ENCODE measurements at places on chromosomes 11 and 22.

DNA sequence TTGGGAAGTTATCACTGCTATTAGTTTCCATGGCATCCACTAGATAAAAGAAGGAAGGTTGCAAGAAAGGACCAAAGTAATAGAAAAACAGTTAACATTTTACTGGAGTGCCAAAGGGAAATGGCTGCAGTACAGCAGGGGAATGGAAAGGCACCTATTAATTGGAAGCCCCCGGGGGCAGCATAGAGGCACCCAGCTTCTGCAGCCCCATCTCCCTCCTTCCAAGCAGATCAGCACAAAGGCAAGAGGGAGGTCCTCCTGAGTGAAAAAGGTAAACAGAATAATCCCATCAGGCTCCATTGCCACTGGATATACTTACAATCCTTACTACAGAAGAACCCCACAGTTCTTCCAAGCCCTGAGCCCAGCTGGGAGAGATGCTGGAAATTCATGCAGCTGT, 887.1 kb downstream of the DLG2 start:
- no peak for DNase-seq

- no peak for DNase-seq
Observed at GRCh38 chr11:78350646-78351165, 66.9 kb downstream of the GAB2 start.

DNA sequence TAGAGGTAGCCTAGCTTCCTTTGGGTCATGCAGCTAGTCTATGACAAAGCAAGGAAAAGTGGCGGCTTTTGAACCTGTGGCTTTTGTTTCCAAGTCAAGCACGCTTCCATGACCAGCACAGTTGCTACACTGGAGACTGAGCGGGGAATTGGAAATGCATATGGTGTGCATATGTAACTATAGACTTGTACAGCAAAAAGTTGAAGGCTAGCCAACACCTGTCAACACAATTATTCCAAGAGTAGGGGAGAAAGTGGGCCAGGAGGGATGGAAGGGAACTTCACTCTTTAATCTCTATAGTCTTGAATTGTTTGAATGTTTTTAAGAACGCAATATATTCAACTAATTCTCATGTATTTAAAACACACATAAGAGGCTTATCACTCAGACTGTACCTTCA, 218.5 kb upstream of the CADM1 start:
- no peak for DNase-seq

- no peak for DNase-seq
Observed at GRCh38 chr22:39936523-39937145, 23.6 kb upstream of the TMA7B start.

DNA sequence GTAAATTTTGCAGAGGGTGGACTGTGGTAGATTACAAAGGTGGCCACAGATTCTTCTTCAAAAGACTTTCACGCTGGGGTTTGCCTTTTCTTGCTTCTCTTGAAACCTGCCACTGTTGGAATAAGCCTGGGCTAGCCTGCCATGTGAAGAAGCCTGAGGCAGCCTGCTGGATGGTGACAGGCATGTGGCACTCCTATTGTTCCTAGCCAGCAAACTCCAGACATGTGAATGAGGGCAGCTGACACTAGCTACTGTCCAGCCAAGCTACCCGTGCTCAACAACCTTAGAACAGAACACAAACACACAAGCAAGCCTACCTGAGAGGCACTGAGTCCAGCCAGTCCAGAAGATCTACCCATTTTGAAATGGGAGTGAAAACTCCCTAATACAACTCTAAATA, 322.7 kb upstream of the LARGE1 start:
- DNase-seq = no peak

- no peak for DNase-seq
Observed at GRCh38 chr11:44790211-44790610, 63.4 kb downstream of the TSPAN18 start.

DNA sequence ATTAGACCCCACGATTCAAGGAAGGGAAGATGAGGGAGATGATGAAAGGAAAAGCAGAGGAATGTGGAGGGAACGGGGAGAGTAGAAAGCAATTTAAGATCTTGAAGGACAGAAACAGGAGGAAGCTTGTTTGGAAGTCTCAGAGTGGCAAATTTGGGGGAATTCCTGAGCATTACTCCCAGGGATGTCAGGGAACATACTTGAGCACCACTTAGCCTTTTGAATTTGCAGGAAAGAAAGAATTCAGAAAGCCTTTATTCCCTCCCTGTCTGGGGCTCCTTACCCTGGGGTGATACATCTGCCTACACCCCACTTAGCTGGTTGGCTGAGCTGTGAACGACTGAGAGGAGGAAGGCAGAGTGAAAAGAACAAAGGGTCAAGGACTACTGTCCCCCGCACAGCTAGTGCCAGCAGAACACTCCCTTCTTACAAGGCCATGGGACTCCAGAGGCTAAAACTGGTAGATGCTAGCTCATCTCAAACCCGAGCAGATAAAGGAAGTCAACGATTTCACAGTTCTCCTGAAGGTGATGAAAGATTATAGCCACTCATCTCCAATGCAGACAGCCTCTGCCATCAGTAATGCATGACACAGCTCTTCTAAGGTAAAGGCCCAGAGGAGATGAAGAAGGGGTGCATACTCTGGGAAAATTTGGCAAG, 84.0 kb upstream of the AKIP1 start:
- no peak for DNase-seq

DNA sequence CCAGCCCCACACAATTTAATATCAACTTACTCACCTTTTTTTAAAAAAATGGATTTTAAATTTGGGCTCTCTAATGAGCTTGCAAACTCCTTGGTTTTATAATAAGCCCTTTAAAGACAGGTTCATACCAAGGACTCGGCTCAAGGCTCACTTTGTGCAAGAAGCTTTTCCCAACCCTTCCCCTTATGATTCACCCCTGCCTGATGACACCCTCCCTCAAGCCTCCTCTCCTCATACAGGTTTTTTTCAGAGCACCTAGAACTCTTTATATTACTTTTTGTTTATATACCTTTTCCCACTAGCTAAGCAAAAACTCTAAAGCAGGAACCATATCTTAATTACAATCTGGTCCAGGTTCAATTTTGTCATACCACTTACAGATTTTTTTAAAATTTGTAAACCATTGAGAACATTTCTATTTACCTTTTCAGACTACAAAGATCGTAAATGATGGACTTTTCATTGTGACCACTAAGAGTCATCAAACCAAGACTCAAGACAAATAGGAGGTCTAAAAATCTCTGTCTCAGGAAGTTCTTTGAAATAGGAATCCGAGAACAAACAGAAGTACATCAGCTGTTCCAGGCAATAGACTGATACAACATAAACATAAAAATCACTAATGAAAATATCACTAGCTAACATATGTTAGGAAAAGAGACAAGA, 13.1 kb upstream of the EXPH5 start:
- no peak for DNase-seq

GRCh38 chr11:14232652-14233051, 126.3 kb downstream of the RRAS2 start:
- no peak for DNase-seq

GRCh38 chr11:106939157-106939556, 79.1 kb downstream of the GUCY1A2 start:
- DNase-seq = no peak

- no peak for DNase-seq
Observed at GRCh38 chr11:36818410-36818809, 220.4 kb upstream of the RAG2 start.

GRCh38 chr11:24253237-24253760, 243.6 kb upstream of the LUZP2 start:
- DNase-seq = no peak

- no peak for DNase-seq
Observed at GRCh38 chr11:94794287-94795168, 26.4 kb downstream of the AMOTL1 start.

DNA sequence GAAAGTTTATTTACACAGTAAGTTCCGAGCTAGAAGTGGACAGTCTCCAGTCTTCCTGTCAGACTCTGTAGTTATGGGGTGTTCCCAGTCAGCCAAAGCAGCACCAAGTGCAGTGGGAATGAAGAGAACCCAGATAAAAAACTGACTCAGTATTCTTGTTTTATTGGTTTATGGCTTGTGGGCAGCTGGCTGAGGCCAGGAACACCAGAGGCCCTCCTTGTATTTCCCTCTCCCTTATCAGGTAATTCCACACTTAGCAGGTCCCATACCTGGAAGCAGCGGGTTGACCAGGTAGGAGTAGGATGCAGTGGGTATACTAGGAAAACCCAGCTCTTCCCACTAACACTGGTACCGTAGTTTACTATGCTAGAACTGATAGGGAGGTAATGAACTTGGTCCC, 3.5 kb upstream of the BACE1-AS start:
- no peak for DNase-seq

DNA sequence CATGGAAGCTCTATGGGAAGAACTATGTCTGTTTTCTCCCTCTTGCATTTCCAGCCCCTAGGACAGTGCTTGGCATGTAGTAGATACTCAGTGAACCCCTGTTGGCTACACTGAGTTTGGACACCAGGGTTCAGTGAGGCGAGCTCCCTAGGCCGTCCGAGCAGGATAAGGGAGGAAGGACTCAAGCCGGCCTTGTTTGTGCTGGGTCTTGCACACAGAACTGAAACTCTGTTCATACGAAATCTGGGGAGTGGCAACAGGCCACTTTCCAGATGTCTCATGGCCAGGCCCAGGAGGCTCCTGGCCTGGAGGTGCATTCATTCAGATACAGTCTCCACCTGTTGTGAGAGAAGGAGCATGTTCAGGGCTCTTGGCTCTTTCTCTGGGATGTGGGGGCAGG, 23.6 kb upstream of the LMO1 start:
- no peak for DNase-seq

GRCh38 chr22:42419243-42419881, 12.8 kb downstream of the NFAM1 start:
- DNase-seq = no peak

DNA sequence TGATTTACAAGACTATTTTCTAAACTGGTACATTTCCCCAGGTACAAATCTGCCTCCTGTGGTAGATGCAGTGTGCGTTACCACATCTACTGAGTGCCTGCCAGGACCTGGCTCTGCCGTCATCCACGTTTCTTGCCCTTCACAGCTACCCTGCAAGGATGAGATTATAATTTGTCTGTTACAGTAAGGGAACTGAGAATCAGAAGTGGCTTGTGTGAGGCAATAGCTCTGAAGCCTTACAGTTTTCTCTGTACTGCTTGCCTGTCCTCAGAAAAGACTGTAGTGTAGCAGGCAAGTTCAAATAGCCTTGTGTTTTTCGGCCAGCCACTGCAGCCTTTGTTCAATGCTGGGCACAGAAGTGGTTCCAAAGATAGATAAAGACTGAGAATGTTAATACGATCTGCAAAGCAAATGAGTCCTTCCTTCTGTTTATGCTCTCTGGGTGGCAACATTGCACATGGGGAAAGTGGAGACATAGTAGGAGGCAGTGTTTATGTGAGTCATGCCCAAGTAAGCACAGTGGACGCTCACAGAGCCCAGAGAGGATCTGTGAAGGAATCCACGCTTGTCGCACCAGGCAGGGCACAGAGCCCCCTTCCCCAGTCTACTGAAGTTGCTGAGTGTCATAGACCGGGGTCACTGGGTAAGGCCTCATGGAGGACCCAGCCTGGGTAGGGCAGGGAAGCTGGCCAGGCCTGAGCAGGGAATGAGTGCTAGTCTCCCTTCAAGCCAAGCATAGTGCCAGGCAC, 49.1 kb downstream of the MICAL2 start:
- no peak for DNase-seq

DNA sequence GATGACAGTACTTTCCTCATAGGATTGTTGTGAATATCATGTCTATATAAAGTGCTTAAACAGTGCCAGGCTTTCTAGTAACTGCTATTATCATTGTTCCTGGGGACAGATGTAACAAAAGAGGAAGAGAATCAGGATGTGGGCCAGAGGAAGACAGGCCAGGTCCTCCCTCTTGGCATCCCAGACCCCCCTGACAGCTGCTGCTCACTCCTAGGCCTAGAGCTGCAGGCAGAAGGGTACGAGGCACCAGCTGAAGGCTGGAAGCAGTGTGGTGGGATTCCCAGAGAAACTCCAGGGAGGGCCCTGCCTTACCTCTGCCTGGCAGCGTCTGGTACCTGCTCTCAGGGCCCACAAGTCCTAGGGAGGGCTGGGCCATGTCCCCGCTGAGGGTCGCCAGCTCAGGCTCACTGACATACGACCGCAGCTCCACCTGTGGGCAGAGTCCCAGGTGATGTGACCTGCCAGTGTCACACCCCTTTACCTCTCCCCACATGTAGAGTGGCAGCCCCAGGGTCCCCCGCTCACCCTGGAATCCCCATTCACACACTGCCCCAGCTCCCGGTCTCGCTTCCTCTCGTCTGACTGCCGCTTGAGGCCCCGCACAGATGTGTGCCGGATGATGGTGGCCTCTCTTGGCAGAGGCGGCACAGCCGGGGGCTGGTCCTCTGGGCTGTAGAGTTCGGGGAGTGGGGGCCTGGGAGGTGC, 52.2 kb downstream of the C11orf58 start:
- no peak for DNase-seq

DNA sequence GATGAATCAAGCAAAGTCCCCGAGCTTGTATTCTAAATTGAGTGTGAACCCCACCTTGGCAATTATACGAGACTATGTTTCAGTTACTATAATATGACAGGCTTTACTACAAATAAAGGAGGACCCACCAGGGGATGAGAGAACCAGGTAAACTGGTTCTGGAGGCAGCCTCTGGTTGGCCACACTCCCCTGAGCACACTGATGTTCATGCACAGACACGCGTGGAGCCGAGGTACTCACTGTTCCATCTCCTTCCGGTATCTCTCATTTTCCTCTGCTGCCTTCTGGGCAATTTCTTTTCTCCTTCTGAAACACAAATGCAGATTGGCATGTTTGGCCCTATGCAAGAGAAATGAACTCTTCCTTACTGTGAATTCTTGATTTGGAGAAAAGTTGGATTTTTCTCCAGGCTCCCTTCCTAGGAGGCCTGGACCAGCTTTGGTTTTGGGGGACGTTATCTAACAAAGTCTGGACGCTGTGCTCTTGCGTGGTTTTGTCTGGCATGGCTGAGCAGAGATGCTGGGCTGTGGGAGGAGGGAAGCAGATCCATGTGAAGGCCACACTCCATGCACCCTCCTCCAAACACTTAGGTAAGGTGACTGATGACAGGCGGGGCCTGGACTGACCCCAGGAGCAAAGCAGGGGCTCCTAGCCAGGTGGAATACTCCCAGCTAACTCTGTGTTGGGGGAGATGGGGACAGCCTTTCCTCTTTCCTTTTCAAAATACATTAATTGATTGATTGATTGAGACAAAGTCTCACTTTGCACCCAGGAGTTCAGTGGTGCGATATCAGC, 22.9 kb downstream of the USH1C start:
- DNase-seq = no peak

DNA sequence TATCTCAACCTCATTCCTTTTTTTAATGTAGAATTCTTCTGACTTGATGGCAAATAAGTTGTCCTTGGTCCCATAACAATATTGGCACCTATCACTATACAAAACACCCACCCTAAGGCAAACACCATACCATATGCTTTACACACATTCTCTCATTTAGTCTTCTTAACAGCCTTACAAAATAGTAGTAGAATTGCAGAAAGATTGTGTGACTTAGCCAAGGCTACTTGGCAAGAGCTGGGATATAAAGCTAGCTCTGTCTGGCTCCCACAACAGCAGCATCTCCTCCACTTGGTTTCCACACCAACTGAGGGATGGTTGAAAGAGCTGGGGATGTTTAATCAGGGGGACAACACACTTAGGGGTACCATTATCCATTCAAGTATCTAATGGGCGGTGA, 9.8 kb upstream of the ZDHHC13 start:
- no peak for DNase-seq

- no peak for DNase-seq
Observed at GRCh38 chr11:69529001-69529400, 47.5 kb downstream of the LINC01488 start.

GRCh38 chr11:42762348-42762747, 549.4 kb upstream of the API5 start:
- DNase-seq = no peak

- no peak for DNase-seq
Observed at GRCh38 chr22:32416556-32417085, 4.6 kb upstream of the RTCB start.

All from activated naive CD4-positive, alpha-beta T cell (primary cell).